ENCODE measurements at places on chromosomes 5 and 9. TPM values are rescaled to one million over a fixed set of nuclear protein-coding genes. Genes with fewer than 3 reads are reported as not detected.

DNA sequence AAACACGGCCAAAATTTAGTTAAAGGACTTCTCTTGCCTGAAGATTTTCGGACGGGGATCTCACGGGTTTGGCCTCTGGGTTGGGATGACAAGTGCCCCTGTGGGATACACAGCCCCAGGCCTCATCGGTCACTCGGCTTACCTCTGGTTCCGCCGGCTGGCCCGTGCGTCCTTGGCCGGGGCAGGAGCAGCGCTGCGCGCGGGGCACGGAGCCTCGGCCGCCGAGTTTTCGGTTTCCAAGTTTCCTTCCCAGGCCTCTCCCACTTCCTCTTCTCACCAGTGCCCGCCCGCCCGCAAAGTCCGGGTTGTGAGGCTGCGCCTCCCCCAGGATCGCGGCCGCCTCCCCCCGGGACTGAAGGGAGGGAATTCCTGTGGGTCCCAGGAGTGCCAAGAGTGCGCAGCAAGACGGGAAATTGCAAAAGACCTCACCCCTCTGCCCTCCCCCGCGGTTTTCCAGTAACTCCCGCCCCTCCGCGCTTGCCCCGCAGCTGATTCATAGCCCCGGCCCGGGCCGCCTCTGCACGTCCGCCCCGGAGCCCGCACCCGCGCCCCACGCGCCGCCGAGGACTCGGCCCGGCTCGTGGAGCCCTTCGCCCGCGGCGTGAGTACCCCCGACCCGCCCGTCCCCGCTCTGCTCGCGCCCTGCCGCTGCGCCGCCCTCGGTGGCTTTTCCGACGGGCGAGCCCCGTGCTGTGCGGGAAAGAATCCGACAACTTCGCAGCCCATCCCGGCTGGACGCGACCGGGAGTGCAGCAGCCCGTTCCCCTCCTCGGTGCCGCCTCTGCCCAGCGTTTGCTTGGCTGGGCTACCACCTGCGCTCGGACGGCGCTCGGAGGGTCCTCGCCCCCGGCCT, at the start of gene OSMR:
OSMR (plus strand) TSS at position 487 of the 853 bp plus-strand sequence. CDS start 23,033 bp downstream, outside the sequence.
- H3K4me1 ChIP-seq, result peaks cover 11% of the 10 kb centered on the region
- H3K27ac ChIP-seq, result peak within 1 kb of the TSS; percentile 92
- no peaks in the 10 kb centered on the region for H3K27me3 ChIP-seq
- no peaks in the 10 kb centered on the region for H3K36me3 ChIP-seq
- peak within 1 kb of the TSS; percentile 75 for H3K4me3 ChIP-seq

DNA sequence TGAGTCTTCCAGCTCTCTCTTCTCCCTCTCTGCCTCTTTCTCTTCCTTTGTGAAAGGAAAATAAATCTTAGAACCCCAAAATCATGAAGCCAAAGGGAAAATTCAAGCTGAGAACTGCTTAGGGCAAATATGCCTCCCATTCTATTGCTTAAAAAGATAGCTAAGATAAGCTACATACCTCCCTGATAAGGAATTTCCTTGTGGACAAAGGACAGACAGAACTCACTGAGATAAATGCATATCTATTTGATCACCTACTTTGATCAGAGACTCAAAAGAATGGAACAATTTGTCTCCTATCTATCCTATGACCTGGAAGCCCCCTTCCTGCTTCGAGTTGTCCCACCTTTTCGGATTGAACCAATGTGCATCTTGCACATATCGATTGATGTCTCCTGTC, 220.6 kb upstream of the NMUR2 start:
- DNase-seq, result no peak
- H3K27ac ChIP-seq, result no peak overlapping the region
- no peak overlapping the region for H3K4me3 ChIP-seq
- no peaks in the 10 kb centered on the region for H3K36me3 ChIP-seq

DNA sequence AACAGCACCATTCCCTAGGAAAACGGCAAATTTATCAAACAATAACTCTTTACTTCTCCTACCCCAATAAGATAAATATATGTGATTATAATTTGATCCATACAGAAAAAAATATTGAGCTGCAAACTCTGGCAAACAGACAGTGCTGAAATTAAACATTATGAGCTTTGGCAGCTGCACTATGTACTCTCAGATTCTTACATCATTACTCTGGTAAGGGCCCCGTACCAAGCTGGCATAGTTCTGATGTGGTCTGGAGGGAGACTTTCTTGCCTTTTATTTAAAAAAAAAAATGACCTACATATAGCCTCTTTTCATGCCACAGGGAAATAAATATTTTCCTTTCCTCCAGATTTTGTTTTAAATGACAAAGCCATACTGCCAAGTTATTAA, 95.0 kb downstream of the NR6A1 start:
- H3K36me3 ChIP-seq, result no peaks in the 10 kb centered on the region
- no peak for DNase-seq
- H3K27me3 ChIP-seq, result no peaks in the 10 kb centered on the region
- H3K4me3 ChIP-seq, result no peak overlapping the region
- H3K4me1 ChIP-seq, result no peaks in the 10 kb centered on the region

- H3K27me3 ChIP-seq, result no peaks in the 10 kb centered on the region
- H3K36me3 ChIP-seq, result no peaks in the 10 kb centered on the region
- no peaks in the 10 kb centered on the region for H3K4me1 ChIP-seq
- no peak for DNase-seq
- no peak overlapping the region for H3K4me3 ChIP-seq
- H3K27ac ChIP-seq, result no peak overlapping the region
Observed at GRCh38 chr5:137342764-137343163, 156.4 kb downstream of the SPOCK1 start.

DNA sequence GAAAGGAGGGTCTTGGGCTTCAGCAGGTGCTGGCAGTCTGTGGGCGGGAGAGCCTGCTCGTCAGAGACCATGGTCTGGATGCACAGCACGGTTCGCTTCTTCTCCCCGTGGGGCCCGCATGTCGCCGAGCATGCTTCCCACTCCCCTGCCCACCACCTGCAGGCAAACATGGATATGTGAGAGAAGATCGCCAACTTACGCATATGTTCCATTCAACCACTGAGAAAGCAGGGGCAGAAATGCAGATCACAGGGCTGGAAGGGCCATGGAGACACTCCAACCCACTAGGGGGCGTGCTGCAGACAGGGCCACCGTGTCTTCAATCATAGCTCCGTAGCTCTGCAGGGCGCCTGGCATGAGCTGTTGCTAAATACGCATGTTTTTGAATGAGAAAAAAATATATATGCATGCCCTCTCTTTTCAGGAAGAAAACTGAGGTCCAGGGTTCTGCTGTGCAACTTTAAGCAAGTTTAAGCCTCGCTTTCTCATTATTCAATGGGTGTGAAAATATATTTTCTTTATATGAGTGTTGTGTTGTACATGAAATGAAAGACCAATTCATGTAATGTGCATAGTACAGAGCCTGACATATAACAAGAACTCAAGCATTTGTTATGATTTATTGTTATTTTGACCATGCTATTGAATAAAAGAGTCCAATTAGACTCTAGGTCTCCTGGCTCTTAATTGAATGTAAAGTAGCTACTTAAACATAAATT, 148.0 kb downstream of the TARS1 start:
- no peak overlapping the region for H3K27ac ChIP-seq
- DNase-seq, result no peak
- H3K36me3 ChIP-seq, result no peaks in the 10 kb centered on the region
- H3K4me1 ChIP-seq, result no peaks in the 10 kb centered on the region

DNA sequence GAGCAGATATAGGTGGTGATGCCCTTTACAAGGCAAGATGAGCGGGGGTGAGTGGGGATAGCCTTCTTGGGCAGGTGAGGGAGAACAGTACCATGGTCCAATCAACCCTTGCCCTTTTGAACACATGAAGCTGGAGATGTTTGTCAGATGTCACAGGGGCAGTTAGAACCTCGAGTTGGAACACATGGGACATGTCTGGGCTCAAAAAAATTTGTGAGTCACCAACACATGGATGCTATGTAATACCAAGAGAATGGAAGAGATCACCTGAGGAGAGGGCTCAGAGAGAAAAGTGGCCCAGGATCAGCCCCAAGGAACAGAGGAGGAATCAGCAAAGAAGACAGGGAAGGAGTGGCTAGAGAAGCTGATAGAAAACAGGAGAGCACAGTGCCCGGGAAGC, 4.7 kb downstream of the PHYKPL start:
- H3K27ac ChIP-seq, result no peak overlapping the region
- DNase-seq, result no peak
- no peaks in the 10 kb centered on the region for H3K4me1 ChIP-seq
- H3K27me3 ChIP-seq, result no peaks in the 10 kb centered on the region

The CDKN2A gene
- 1.3 TPM for total RNA-seq

The GNA14 gene
- total RNA-seq, result 2.2 TPM

The PFN3 gene
- not detected for total RNA-seq

The CCDC180 gene
- 0.96 TPM for total RNA-seq

DNA sequence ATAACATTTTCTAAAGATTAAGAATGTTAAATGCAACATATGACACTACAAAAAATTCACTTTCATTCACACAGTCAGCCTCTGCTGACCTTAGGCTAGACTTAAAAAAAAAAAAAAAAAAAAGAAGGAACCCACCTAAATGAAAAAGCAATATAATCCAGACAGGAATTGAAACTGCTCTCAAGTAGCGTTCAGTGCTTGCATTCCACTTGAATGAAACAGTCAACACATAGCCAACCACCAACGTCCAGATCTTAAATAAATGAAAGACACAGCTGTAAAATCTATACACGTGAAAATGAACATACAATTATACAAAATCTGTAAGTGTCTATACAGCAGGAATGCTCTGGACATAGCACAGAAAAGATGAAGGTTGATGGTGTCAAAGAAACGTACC, 11.4 kb downstream of the TMEM245 start:
- no peaks in the 10 kb centered on the region for H3K27me3 ChIP-seq
- H3K27ac ChIP-seq, result peak overlapping the region; percentile 87
- H3K4me3 ChIP-seq, result no peak overlapping the region
- no peaks in the 10 kb centered on the region for H3K36me3 ChIP-seq

The CTSV gene
- total RNA-seq, result not detected

- H3K27me3 ChIP-seq, result peaks cover 19% of the 10 kb centered on the region
- no peaks in the 10 kb centered on the region for H3K36me3 ChIP-seq
- peak overlapping the region; percentile 52 for H3K4me3 ChIP-seq
- H3K4me1 ChIP-seq, result peaks cover 14% of the 10 kb centered on the region
Observed at GRCh38 chr9:21559402-21560280, 77.5 kb upstream of the IFNE start.

Data from right atrium auricular region (tissue), 2 donors.